ENCODE measurements at places on chromosomes 13 and 19.
A peak's percentile ranks its signal among the peaks of the same experiment; 100 is the strongest.

DNA sequence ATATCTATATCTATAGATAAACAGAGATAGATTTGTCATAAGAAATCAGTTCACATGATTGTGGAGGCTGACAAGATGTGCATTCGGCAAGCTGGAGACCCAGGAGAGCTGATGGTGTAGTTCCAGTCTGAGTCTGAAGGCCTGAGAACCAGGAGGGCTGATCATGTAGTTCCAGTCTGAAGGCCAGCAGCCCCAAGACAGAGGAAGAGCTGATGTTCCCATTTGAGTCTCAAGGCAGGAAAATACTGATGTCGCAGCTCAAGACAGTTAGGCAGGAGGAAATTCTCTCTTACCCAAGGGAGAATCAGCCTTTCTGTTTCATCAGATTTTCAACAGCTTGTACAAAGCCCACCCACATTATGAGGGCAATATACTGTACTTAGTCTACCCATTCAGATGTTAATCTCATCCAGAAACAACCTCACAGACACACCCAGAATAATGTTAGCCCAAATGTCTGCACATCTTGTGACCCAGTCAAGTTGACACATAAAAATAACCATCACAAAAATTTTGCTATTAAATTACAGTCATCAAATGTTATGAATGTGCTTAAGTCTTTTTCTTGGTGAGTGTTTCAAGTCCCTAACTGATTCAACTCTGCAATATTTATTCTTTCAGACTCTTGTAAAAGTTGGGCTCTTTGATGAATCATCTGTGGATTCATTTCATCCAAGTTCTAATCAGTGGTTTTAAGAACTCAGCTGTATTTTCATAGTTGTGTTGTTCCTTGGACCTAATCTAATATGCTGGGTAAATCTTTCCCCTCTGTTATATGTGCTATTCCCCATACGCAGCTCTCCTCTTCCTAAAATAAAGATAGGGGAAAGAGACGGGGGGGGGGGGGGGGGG lies 22.7 kb upstream of the LRCH1 start:
- peak; percentile 75 for DNase-seq

GRCh38 chr19:30406220-30407067 lies 34.3 kb downstream of the ZNF536 start:
- DNase-seq, result peak; percentile 8

DNA sequence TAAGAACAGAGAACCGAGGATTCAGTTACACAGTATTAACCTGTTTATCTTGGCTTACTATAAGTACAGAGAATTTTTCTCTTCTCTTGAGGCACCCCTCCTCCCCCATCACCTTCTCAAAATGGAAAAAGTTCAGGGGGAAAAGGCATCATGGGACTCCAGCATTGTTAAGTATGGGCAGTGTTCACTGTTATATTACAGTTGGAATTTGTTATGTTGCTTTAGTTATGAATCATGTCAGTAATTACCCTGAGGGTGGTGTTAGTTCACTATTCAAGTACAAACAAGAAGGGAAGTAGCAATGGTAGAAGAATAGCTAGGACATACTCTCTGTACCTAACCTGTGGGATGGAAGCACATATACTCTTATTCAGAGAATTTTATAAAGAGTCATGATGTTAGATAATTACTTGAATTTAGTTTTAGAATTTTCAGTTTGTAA lies 12.0 kb downstream of the LPAR6 start:
- peak; percentile 81 for DNase-seq

- DNase-seq, result no peak
Observed at GRCh38 chr13:89267734-89268133, 1596.6 kb downstream of the SLITRK5 start.

Measured in fibroblast of skin of back (primary cell).